ENCODE measurements at places on chromosomes 7 and 10. TPM values are rescaled to one million over a fixed set of nuclear protein-coding genes. Genes with fewer than 3 reads are reported as not detected.

Gene TLX1
- not detected for polyA plus RNA-seq

- DNase-seq = no peak
Observed at GRCh38 chr10:130983749-130984148, 327.8 kb downstream of the TCERG1L start.

- DNase-seq = no peak
Observed at GRCh38 chr7:101688183-101688831, 59.2 kb upstream of the MYL10 start.

DNA sequence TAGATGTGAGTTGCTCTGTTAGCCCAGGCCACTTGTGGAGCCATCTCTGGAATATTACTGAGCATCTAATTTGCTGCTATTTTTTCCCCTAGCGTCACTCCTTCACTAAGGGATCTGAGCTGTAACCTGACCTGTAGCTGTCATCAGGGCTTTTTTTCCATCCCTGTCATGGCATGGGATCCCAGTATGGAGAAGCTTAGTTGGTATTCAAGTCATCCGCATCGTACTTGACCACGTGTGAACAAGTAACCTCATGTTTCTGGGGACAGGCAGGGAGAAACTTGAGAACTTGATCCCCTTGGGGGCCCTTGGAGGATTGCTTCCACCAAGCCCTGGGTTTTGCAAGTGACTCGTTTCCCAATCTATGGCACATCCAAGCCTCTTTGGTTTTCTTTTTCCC is 474.4 kb upstream of the GALNT17 start:
- no peak for DNase-seq

- DNase-seq = no peak
Observed at GRCh38 chr10:122050311-122050710, 61.3 kb downstream of the TACC2 start.

Gene SH2D4B
- 0.15 TPM for polyA plus RNA-seq

DNA sequence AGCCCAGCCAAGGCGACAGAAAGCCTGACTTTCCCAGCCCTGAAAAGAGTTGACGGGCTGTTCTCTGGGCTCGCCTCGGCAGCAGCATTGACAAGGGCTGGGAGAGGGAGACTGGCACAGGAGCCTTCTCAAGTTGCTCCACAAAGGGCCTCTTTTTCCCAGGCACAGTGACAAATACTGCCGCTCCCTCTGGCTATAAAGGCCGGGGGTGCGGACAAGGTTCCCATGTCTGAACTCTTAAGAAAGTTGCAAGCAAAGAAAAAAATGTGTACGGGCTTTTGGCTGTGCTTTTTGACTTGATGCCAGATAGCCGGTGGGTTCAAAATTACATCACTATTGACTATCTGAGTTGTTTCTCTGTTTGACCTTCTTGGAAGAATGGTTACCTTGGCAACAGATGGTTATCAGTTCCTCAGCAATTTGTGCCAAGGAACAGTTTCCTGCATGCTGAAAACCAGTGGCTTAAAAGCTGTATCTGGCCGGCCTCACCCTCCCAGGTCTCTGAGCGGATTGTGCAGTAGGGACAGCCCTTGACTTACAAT is 115.9 kb upstream of the EEPD1 start:
- peak; percentile 70 for DNase-seq

Gene DPYSL4
- 16.3 TPM for polyA plus RNA-seq

DNA sequence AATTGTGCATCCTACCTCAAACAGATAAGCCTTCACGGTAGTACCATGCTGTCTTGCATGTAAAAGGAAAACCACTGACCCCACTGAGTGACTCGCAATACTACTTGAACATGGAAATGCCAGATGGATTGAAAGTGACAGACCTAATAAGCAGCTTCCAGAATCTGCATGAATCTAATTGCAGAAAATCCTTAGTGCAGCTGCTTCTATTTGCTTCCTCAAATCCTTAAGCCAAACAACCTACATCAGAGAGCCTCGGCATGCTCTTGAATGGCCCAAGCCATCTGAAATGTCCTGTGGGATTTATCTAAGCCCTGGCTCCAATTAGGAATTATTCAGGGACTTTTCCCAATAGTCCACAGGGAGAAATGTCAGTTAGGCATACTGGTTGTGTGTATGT is 509.5 kb upstream of the CELF2 start:
- no peak for DNase-seq

DNA sequence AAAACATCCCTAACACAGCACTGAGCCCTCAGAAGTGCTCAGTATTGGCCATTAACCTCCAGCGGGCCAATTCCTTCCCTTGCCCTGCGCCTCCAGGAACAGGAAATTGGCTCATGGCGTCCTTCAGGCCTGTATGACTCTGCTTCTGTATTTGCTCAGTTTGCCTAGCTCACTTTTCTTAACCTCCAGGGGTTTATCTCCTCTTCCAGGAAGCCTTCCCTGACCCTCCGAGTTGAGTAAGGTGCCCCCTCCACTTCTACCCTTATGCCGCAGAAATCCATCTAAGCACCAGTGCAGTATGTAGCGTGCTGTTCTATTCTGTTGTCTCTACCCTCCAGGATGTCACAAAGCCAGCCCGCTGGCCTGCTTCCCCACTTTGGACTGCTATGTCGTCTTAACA is 1.1 kb upstream of the SFXN4 start:
- DNase-seq = no peak

GRCh38 chr10:97483506-97483905 is 14.7 kb downstream of the MMS19 start:
- DNase-seq = no peak

Gene RADIL
- 1.3 TPM for polyA plus RNA-seq

DNA sequence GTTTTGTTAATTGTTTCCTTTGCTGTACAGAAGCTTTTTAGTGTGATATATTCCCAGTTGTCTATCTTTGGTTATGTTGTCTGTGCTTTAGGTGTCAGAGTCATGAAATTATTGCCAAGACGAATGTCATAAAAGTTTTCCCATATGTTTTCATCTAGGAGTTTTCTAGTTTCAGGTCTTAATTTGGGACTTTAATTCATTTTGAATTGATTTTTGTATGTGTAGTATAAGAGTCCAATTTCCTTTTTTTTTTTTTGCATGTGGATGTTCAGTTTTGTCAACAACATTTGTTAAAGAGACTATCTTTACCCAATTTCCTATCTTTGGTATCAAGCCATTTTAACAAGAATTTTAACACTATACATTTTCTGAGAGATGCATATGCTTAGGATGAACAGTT is 432.2 kb downstream of the CNTNAP2 start:
- DNase-seq = no peak

DNA sequence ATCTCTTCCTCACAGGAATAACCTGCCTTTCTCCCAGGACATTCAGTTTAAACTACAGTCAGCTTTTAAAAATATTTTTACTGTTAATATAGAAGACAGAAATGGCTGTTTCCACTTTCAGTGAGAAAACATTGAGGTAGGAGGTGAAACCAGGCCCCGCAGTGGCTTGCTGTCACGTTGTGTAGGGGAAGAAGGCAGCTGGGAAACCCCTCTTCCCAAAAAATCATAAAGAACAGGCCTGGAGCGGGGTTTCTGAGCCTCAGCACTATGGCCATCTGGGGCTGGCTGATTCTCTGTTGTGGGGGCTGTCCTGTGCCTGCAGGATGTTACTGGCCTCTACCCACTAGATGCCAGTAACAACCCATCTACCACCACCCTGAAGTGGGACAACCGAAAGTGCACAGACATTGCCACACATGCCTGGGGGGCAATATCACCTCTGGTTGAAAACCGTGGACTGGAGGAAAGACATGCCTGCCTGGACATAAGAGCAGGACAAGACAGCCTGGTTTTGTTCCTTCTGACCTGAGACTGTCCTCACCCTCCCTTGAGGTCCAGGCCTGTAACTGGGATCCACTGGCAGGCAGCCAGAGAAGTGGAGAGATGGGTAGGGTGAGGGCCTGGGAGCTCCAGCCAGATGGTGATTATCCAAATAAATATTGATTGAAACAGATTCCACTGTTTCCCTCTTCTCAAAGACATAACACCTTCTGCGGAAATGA is 43.9 kb downstream of the KCNH2 start:
- DNase-seq = no peak

- peak; percentile 11 for DNase-seq
Observed at GRCh38 chr10:92690915-92691590, 1.3 kb downstream of the HHEX start.

DNA sequence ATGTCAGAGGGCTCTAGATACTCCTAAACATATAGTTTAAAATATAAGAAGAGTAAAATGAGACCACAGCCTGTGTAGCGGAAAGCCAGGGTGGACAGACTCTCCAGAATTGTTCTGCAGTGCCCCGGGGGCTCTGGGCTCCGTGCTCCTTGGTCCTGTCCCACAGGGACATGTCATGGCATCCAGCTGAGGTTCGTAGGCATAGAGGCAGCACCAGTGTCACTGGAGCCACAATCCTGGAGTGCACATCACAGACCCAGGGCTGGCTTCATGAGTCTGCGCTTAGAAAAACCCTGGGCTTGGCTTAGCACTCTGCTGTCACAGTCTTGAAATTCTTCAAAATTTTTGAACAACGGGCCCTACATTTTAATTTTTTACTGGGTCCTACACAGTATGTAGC is 280.4 kb upstream of the ZNF32 start:
- DNase-seq = no peak

Gene GBX1
- polyA plus RNA-seq = 0.22 TPM

DNA sequence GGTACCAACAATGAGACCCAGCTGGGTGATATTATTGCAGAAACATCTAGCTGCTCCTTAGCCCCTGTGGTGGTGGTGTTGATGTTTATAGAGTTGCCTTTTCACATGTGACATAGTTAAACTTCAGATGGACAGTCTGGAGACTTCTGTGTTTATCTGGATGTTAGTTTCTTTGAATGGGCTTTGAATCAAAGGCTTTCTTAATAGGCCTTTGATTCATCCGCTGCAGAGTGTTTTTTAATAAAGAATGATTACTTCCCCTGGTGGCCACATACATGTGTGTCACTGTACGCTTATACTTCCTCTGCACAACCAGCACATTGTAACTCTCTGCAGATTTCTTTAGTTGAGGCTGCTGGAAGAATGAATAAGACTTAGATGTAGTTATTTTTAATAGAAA is 221.0 kb downstream of the DYNC1I1 start:
- DNase-seq = no peak

GRCh38 chr7:44110719-44111635 is 6.8 kb downstream of the AEBP1 start:
- no peak for DNase-seq

GRCh38 chr10:87861566-87861952 is 1.8 kb downstream of the KLLN start:
- peak; percentile 50 for DNase-seq

- no peak for DNase-seq
Observed at GRCh38 chr10:117334066-117334465, 41.2 kb downstream of the PDZD8 start.

DNA sequence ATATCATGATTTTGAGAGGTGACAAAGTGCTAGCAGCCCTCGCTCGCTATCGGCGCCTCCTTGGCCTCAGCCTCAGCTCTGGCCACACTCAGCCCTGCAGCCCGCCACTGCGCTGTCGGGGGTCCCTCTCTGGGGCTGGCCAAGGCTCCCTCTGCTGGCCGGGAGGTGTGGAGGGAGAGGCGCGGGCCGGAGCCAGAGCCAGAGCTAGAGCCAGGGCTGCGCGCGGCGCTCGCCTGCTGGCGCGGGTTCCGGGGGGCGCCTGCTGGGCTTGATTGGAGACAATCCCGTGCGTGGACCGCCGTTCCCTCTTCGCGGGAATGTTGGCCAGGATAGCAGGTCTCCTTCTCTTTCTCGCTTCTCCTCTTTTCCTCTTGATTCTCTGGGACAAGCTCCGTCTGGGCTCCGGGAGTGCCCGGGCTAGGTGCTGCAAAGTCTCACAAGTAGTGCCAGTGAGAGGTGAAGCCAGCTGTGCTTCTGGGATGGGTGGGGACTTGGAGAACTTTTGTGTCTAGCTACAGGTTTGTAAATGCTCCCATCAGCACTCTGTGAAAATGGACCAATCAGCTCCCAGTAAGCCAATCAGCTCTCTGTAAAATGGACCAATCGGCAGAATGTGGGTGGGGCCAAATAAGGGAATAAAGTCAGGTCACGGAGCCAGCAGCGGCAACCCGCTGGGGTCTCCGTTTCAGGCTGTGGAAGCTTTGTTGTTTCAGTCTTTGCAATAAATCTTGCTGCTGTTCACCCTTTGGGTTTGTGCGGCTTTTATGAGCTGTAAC is 43.4 kb upstream of the ELMO1 start:
- DNase-seq = no peak

GRCh38 chr10:124374535-124375352 is 44.0 kb downstream of the OAT start:
- no peak for DNase-seq

Gene POLR2J2
- polyA plus RNA-seq = 4.4 TPM

DNA sequence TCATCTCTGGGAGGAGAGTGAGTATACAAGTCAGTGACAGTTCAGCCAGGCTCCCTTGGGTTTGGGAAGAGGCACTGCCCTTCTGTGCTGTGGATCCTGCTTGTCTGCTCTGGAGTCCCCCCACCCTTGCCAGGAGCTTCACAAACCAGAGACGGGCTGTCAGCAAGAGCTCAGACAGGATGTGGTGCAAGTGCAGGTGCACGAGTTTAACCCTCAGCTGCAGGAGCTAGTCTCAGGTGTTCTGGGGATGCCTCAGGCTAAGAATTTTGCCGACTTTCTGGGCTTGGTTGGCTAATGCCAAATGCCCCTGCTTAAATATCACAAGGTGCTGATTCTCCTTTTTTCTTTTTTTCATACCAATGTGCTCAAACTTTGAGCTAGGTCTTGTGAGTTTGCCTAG is 22.3 kb downstream of the ZNF783 start:
- DNase-seq = no peak

DNA sequence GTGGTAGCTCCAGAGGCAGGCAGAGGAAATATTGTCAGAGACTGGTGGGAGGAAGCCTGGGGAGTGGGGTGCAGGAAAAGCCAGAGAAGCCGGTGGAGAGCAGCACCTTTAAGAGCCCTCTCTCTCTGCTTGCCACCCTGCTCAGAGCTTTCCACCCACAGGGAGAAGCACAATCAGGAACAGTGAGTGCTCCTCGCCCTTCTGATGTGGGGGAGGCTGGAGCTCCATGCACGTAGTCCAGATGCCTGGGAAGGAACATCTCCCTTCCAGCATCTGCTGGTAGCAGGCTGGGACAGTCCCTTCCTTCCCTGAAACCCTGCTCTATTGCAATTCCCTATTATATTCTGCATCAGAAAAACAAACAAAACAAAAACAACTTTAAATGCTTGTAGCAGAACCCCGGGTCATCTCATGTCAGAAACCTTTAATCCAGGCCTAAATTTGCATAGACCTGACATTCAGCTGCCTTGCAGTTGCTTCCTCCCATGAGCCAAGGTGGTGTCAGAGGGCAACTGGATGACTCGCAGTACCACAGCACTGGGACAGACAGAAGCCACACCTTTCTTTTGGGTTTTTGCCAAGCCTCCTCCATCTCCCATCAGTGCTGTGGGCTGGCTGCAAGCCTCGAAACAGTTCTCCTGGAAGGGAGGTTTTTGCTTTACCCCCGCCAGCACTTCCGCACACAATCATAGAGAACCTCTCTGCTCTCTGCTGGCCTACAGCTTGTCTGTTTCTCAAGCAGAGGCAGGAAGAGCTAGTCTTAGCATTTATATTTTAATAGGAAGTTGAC is 13.1 kb downstream of the AVPI1 start:
- DNase-seq = no peak

Gene HABP2
- polyA plus RNA-seq = 0.52 TPM

Gene CALCR
- 1.0 TPM for polyA plus RNA-seq

Gene FKBP6
- polyA plus RNA-seq = 0.60 TPM
